ENCODE measurements at places on chromosomes 2 and 18.

- no peak for DNase-seq
Observed at GRCh38 chr2:31107591-31108300, 30.5 kb downstream of the GALNT14 start.

DNA sequence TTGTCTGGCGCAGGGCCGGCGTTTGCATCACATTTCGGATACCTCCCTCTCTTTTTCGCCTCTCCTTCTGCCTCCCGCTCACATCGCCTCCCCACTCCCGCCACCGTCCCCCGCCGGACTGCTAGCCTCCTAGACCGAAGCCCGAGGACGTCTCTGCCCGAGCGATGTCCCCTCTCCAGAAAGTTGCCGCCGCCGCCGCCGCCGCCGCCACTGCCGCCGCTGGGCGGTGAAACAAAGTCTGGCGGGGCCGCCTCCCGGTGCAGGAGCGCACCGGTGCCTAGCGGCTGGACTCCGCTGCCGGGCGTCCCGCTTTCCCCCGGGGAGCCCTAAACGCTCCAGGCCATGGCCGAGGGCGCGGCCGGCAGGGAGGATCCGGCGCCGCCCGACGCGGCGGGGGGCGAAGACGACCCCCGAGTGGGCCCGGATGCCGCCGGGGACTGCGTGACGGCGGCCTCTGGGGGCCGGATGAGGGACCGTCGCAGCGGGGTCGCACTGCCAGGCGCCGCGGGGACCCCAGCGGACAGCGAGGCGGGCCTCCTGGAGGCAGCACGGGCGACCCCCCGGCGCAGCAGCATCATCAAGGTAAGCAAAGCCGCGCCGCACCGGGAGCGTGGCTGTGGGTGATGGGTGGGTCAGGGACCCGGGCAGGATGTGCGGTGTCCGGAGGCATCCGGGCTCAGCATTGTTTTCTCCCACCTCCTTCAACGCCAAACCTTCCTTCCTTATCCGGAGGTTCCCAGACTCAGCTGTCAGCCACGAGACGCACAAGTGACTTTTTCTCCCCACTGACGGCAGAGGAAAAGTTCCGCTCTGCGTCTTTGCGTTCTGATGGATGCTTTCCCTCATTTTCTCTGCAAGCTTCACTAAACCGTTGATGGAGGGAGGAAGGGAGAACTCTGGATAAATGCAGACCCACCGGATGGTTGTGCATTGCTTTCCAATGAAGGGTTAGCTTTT, 643 bp downstream of the PLCL1 start:
- no peak for DNase-seq

GRCh38 chr18:56289381-56289780, 349.0 kb downstream of the TXNL1 start:
- no peak for DNase-seq

- no peak for DNase-seq
Observed at GRCh38 chr2:7924023-7924762, 757.7 kb upstream of the ID2 start.

DNA sequence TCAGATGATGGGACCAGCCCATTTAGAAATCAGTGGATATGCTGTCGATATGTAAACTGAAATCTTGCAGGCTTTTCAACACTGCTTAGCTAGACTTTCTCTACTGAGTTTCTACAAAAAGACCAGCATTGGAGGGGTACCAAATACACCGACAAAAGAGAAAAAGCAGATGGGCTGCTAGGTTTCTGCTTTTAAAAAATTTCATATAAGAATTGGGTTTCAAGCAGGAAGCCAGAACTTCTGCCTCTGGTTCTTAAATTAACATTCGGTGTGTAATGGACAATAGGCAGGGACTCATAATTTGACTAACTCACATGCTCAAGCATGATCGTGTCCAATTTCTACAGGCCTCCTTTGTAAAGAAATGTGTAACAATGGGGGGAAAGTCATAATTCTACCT, 3.1 kb downstream of the ARL4C start:
- no peak for DNase-seq

GRCh38 chr2:143258126-143258892, 129.1 kb downstream of the ARHGAP15 start:
- DNase-seq = no peak

- DNase-seq = no peak
Observed at GRCh38 chr2:120485096-120485495, 139.2 kb downstream of the INHBB start.

DNA sequence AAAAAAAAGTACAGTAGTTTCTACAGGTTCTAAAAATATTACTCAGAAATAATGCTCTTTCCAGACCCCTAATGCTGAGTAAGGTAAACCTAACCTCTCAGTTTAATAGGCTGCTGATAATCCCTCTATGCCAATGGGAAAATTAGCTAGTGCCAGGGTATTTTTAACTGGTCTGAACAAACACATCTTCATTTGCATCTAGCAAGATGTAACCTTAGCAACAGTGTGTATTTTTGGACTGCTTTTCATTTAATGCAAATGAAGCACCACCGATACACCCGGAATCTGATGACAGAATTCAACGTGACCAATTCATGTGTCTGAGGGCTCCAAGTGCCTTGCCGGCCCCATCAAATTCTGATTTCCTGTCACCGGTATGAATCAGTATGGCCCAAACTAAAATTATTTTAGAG, 47.4 kb upstream of the CYRIA start:
- no peak for DNase-seq

GRCh38 chr2:189641590-189641989, 19.7 kb upstream of the ASNSD1 start:
- DNase-seq = no peak

DNA sequence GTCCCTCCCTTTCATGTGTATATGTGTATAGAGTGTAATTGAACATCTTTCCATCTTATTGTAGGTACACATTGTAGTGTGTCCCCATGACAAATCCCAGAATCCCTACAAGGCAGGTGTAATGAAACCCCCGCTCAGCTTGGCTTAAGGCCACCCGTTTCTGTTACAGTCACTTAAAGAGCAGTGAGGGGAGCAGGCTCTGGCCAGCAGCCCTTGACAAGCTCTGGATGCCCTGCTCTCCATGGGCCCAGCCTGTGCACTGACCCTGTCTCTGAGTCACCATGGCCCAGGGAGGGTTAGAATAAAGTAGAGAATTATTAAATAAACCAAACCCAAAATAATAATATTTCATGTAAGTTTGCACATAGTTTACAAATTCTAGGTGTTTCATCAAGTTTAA, 17.2 kb upstream of the MAL start:
- DNase-seq = no peak

DNA sequence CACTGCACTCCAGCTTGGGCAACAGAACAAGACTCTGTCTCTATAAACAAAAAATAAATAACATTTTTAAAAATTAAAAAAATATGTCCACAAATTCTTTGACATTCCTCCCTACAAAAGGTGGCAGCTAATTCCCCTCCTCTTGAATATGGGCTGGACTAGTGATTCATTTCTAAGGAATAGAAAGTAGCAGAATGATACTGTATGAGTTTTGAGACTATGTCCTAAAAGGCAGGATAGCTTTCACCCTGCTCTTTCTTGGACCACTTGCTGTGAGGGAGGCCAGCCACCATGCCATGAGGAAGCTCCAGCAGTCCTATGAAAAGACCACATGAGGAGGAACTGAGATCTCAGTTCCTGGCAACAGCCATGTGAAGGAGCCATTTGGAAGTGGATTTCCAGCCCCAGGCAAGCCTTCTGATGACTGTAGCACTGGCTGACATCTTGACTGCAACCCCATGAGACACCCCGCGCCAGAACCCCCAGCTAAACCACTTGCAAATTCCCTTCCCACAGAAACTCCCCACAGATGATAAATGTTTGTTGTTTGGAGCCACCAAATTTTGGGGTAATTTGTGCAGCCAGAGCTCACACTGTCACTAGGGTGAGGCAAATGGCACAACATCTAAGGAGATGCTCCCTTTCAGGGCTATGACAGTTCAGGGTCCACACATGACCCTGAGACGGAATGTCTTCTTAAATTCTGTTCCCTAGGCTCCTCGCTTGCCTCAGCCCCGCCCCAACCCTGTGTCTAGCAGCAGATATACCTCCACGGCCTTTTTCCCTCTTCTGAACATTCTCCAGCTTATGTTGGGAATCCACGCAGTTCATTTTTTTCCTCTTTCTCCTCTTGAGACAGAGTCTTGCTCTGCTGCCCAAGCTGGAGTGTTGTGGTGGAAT, 17.1 kb upstream of the ATOH8 start:
- DNase-seq = no peak

DNA sequence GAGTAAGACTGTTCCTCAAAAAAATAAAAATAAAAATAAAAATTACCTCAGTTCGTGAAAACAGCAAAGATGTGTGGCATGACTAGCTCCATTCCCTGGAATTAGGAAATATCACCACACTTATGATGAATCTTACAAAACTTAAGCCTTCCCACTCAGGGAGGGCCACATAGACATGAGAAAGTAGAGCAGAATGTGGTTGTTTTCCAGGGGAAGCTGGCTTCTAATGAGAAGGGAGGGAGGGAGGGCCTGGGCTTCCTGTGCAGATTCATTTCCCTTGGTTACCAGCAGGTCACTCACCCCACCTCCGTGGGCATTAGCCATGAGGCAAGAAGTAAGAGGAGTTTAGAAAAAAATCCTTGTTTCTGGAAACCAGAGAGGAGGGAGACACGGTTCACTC, 95.9 kb upstream of the RMDN2 start:
- DNase-seq = no peak

DNA sequence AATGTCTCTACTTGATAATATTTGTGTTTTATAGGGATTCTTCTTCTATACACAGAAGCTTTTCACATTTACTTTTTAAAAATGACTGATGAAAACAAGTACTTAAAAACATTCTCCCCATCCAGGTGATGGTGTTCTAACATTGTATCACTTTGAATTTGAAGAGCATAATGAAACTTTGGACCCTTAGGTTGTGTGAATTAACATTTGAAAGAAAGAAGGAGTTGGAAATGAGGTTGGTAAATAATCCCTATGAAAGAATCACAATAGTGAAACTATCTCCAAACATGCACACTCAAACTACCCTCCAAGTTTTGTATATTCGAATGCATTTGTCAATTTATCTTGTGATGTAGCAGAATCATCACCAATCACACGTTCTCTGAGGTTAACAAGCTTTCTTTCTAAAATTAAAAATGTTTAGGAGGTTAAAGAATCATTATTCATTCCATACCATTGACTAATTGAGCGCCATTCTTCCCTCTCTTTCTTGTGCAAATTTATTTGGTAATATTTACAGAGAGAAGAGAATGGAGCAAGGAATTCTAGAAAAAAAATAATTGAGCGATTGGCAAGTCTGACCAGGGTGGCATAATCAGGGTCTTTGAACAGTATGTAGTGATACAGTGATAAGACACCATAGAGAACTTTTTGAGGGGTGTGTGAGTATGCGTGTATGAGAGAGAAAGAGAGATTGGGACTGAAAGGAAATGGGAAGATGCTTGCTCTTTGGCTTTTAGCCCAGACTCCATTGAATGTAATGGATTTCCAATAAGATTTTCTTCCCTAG, 260.0 kb upstream of the NRXN1 start:
- no peak for DNase-seq

DNA sequence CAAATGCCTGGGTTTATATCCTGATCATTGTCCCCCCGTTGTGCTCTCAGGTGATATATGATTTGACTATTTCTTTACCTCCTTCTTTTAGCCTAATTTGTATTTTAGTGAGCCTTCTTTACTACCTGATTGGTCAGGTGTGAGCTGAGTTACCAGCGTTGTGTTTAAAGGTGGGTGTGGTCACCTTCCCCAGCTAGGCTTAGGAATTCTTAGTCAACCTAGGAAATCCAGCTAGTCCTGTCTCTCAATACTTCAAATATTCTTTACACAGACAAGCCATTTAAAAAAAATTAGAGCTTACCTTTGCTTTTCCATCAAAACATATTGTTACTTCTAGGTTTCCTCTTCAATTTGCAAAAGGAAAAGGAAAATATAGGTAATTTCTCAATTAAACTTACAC, 30.2 kb downstream of the KYNU start:
- DNase-seq = no peak

DNA sequence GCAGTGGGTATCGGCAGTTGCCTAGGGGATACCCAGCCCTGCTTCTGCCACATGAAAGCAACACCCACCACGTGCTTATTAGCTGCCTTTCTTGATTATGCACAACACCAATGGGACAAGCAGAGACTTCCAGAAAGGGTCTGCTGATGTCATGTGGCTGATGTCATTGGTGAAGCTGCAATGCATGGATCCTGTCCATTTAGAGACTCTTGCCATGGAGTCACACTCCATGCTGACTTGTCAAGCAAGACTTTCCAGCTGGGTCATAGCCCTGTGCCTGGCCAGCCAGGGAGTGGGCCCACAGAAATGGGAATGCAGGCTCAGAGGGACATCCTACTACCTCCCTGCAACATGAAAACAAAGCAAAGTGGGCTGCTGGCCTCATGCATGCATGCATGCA, 81.8 kb downstream of the VAPA start:
- DNase-seq = no peak

- DNase-seq = no peak
Observed at GRCh38 chr2:233416706-233417105, 62.4 kb downstream of the DGKD start.

DNA sequence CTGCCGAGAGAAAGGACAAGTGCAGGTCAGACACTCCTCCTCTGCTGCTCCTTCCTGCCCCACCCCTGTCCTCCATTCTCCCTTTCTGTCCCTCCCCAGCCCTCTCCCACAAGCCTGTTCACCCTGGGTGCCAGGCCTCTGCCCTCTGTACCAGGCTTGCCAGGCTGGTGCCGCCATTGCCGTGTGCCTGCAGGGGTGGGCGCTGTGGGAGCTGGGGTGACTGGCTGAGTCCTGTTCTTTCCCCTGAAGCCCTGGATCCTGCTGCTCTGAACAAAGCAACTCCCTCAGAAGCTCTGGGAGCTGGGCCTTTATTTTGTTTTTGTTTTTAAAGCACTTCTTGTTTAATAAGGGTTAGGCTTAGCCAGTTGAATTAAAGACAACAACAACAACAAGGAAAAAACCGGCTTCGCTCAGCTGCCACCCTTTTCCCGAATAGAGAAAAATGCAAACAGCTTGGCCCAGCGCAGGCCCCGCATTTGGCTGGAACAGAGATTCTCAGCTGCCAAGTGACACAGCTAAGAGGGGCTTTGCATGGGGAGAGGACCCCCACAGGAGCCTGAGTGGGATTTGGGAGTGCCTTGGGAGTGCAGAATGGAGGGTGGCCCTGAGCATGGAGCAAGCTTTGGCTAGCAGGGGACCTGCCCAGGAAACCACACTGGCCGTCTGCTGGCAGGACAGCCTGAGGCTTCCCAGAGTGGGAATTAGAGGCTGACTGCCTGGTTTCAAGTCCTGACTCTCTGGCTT, 9.1 kb downstream of the PCARE start:
- DNase-seq = no peak

GRCh38 chr2:27214941-27215340, 2.2 kb upstream of the CAD start:
- DNase-seq = no peak
